ENCODE measurements at places on chromosomes 7 and 10.

GRCh38 chr10:88026031-88026430, 162.6 kb downstream of the PTEN start:
- no peak for DNase-seq

DNA sequence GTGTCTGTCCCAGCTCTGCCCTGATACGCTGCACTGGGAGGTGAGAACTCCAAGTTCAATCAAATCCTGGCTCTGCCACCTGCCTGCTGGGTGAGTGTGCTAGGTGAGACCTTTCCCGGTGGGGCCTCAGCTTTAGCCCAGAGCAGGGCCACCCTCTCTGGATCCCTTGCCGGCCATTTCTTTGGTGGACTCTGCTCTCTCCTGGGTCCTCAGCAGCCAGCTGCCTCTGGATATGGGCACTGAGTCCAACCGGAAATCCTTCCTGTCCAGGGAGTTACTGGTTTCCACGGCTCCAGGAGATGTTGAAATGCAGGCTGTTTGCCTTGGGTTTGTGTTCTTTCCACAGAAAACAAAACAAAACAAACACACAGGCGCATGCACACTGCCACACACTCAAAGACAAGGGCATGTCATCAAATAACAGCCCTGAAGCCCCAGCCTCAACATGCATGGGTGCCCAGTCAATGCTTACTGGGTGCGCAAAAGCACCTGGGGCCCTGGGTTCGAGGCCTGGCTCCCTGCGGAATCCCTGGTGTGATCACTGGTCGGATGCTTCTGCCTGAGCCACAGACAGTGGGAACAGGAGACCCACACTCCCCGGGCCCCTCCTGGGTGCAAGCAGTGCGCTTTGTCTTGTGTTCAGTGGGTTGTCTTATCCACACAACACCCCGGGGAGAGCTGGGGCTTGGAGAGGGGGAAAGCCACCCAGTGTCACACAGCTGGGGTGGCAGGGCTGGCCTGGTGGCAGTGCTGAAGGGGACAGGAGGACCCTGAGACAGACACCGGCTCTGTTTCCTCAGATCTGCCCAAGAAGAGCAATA, 33.1 kb downstream of the PPIF start:
- peak; percentile 37 for DNase-seq

DNA sequence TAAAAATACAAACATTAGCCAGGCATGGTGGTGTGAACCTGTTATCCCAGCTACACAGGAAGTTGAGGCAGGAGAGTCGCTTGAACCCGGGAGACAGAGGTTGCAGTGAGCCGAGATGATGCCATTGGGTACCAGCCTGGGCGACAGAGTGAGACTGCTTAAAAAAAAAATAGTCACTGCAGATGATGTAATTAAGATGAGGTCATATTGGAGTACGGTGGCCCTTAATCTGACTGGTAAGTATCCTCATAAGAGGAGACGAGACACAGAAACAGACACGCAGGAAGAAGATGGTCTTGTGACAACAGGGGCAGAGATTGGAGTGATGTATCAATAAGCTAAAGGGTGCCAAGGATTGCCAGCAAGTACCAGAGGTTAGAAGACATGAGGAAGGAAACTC, 156.0 kb downstream of the FAM107B start:
- DNase-seq = no peak

DNA sequence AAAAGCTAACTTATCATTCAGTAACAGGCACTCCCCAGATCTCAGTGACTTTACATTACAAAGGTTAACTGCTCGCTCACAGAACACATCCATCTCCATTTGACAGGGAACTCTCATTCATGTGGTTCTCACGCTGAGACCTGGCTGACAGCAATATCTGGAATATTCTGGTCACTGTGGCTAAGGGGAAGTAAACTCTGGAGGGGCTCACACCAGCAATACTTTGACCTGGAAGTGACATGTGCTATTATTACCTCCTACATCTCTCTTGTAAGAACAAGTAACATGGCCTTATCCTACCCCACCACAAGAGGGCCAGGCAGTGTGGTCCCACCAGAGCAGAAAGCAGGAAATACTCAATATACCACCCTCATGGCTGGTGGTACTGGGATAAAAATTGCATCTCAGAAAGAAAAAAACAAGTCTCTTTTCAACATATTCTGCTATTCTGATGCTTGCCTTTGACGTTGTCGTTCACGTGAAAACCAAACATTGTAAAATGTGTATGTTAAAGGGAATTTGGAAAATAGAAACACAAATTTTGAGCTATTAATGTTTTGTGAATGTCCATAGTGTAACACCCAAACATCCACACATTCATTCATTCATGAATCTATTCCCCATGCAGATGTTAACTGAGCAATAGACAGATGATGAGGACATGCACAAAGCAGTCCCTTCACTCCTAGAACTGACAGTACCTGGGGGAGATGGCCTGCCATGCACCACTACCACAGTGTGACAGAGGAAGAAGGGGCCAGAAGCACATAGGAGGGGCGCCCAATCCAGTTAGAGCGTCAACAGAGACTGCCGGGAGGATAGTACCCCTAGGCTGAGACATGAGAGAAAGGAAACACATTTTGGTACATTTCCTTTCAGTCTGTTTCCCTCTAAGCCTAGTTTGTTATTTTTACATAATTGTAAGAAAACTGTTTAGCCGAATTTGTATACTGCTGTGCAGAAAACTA, 166.0 kb upstream of the SP4 start:
- peak; percentile 13 for DNase-seq

- peak; percentile 97 for DNase-seq
These were observed 921.9 kb downstream of the LRMDA start for GRCh38 chr10:76353237-76353851.

DNA sequence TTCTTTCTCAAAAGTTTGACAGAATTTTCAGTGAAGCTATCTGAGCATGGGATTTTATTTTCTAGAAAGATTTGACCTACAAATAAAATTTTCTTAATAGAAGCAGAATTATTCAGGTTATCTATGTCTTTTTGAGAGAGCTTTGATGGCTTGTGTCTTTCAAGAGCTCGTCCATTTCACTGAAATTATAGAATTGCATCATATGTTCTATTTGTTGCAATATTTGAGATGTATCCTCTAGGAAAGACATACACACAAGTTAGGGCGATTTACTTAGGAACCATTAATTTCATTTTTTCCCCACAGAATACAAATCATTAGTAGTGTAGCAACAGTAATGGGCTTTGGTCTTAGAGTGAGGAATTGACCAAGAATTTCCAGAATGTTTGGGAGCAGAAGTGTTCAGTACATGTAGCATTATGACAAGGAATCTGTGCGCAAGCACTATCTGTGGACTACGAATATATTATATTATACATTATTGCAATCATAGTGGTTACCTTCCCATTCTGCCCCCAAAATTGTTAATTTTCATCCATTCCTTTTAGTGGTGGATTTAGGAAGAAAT, 12.8 kb upstream of the COL17A1 start:
- peak; percentile 47 for DNase-seq

GRCh38 chr7:150983893-150984368, 5.8 kb upstream of the KCNH2 start:
- DNase-seq = peak; percentile 29

GRCh38 chr10:91251430-91252056, 31.1 kb downstream of the PCGF5 start:
- DNase-seq = peak; percentile 63

GRCh38 chr7:29811586-29811985, 5.3 kb downstream of the WIPF3 start:
- DNase-seq = no peak

GRCh38 chr10:122159141-122159970, 111.7 kb upstream of the BTBD16 start:
- DNase-seq = no peak

DNA sequence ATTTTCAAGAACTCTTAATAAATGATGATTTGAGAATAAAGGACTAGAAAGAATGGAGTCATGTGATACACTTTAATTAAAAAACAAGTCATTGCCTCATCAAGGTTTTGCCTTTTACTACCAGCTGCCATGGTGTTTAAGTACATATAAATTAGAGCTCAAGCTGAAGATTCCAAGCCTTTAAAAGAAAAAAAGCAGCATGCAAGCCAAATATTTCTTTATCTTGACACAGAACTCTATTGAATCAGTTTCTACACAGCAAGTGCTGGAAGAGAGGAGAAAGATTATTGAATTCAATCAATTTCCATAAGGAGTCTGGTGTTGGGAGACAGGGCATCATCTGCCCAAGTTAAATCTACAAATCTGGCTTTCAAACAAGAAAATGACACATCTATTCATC, 347.9 kb downstream of the WDR11 start:
- DNase-seq = no peak

- DNase-seq = no peak
These were observed 350.3 kb upstream of the POT1 start for GRCh38 chr7:125279961-125280360.

- DNase-seq = no peak
These were observed 11.2 kb downstream of the CASP2 start for GRCh38 chr7:143299346-143299745.

DNA sequence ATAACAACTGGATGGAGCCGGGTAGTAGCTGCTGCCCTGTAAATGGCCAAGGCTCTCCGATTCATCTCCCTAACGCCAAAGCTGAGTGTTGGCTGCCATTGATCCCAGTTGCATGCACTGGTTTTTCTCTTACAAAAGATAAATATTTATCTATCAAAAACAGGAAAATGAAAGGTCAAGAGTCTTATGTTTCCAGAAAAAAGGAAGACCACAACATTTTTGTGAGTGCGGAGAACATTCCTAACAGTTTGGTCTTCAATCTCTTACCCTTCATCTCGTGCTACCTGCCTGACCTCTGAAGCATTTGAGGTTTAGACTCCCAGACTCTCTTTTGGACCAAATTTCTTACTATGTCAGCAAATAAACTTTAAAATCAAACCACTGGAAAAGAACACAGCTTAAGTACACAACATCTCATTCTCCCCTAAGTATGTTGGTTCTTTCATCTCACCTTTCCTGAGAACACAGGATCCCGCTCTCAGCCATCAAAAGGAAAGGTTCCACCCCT, 61.6 kb downstream of the SORBS1 start:
- no peak for DNase-seq

DNA sequence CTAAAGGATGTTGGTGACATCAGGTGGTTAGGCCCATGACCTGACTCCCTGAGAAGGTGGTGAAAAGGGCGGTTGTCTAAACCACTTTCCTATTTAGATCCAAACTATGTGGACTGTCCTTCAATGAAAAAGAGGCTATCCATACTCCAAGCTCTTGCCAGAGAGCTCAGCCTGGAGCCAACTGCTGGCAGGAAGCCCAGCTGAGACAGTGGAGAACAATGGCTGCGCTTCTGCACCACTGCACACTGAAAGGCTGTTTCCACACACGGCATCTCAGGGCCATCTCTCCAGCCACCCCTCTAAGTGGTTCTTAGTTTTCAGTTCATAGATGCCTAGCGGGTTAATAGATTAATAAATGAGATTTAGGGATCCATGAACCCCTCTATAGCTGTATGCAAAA, 488.8 kb upstream of the ZMIZ1 start:
- DNase-seq = peak; percentile 24

- no peak for DNase-seq
These were observed 320.8 kb upstream of the ZNF32 start for GRCh38 chr10:43969506-43969905.

GRCh38 chr7:70188901-70189650, 590.8 kb downstream of the AUTS2 start:
- DNase-seq = peak; percentile 79

DNA sequence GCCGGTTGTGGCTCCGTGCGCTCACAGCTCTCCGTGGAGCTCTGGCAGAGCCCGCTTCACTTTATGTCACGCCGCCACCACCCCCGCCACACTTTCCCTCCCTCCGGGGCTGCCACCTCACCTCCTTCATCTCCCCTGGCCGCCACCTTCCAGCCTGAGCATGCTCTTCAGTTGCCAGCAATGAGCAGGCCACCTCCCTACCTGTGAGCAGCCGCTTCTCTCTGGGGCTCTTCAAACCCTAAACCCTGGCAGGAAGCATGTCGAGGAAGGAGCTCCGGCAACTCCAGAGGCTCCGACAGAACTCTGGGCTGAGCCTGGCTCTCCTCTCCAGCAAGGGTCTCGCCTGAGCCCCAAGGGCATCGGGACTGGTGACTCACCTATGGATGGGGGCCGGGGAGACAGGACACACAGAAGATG, 36.7 kb downstream of the GBX1 start:
- no peak for DNase-seq

DNA sequence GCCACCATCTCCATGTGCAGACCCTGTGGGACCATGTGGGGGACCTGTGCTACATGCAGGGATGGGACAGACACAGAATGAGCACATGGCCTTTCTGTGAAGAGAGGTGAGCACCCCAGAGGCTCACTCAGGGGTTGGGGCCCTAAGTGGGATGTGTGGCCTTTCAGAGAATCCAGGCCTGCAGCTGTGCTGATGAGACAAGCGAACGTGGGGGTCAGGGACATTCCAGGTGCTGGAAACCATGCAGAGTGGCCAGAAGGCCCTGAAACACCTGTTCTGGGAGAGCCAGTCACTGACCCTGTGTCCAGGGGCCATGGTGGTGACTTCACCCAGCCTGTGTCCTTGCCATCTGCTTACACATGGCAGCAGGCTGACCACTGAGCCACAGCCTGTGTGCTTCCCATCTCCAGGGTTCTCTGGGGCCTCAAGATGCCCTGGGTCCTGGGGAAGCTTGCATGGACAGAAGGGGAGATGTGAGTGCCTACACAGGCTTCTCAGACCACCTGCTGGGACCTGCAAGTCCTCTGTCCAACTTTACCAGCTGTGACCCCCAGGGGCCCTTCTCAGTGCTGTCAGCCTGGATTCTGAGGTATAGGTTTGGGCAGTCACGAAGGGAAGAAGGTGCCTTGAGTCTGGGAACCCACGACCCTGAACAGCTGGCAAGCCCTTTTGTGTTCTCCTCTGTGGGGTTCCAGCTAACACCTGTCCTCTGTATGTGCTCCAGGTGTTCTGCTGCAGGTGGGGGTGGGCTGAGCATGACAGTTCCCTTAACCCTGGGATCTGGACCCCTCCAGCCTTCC, 17.6 kb downstream of the RAMP3 start:
- DNase-seq = no peak

- DNase-seq = peak; percentile 44
These were observed 142.7 kb downstream of the KMT2E start for GRCh38 chr7:105156731-105157130.

DNA sequence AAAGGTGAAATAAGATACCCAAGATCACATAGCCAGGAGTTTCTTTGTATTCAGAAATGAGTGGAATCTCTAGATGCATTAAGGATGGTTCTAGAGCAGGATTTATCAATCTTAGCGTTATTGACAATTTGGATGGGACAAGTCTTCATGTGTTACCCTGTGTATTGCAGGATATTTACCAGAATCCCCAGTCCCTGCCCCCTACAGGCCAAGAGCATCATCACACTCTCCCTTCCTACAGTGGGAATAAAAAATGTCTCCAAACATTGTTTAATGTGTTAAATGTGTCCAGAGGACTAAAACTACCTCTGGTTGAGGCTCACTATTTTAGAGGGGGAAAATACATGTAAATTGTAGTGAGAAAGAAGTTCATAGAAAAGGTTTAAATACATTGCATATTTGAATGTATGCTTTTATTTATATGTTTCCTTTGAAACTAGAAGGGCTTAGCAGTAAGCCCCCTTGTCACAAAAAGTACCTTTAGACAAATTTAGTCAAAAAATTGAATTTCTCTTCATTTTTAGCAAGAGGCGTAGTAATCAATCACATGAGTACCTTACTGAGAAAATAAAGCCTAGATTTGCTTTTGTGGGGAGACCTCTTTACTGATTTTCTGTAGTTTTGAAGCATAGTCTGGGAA, 141.2 kb downstream of the MLLT10 start:
- DNase-seq = peak; percentile 25

- no peak for DNase-seq
These were observed 51.1 kb downstream of the TMEM209 start for GRCh38 chr7:130154131-130154500.

GRCh38 chr7:53151496-53151895, 116.1 kb downstream of the POM121L12 start:
- no peak for DNase-seq
